GM23338 (cell line): ENCODE measurements at places on chromosomes 13 and 19. TPM values are rescaled to one million over a fixed set of nuclear protein-coding genes. Genes with fewer than 3 reads are reported as not detected.

GRCh38 chr13:40433577-40433976 is 232.9 kb downstream of the FOXO1 start:
- DNase-seq = no peak

- peak; percentile 44 for DNase-seq
Observed at GRCh38 chr19:3708207-3708931, at the start of gene TJP3. Gene TJP3, plus strand, starts transcription at chr19:3708384. Its CDS starts 20,049 bp downstream, at chr19:3728433.

DNA sequence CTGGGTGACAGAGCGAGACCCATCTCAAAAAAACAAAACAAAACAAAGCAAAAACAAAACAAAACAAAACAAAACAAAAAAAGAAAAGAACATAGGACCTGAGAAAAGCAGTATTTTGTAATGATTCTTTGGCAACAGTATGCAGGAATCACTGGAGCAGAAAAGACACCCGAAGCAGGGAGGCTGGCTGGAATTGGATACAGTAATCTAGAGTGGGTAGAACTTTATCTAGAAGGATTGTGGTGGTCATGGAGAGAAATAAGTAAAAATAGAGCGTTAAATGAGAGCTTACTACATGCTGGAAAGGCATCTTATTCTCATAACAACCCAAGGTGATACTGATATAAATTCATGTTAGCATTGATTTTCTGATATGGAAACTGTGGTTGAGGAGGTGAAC is 51.2 kb downstream of the KLF5 start:
- no peak for DNase-seq

DNA sequence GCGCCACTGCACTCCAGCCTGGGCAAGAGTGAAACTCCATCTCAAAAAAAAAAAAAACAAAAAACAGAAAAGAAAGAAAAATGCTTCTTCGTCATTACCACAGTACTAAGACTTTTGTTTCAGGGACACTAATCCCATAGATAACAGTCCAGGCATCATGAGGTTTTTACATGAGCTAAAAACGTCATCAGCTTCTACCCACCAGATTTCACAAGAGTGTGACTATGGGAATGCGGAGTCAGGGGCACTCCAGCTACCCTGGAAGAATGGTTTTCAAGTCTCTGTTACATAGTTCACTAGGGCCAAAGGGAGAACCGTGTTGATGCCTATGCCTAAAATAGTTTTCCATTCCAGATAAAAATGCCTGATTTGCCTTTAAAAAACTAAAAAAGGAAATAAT is 33.2 kb downstream of the RAB20 start:
- DNase-seq = no peak

- no peak for DNase-seq
Observed at GRCh38 chr13:56189978-56190377, 950.7 kb upstream of the PRR20A start.

DNA sequence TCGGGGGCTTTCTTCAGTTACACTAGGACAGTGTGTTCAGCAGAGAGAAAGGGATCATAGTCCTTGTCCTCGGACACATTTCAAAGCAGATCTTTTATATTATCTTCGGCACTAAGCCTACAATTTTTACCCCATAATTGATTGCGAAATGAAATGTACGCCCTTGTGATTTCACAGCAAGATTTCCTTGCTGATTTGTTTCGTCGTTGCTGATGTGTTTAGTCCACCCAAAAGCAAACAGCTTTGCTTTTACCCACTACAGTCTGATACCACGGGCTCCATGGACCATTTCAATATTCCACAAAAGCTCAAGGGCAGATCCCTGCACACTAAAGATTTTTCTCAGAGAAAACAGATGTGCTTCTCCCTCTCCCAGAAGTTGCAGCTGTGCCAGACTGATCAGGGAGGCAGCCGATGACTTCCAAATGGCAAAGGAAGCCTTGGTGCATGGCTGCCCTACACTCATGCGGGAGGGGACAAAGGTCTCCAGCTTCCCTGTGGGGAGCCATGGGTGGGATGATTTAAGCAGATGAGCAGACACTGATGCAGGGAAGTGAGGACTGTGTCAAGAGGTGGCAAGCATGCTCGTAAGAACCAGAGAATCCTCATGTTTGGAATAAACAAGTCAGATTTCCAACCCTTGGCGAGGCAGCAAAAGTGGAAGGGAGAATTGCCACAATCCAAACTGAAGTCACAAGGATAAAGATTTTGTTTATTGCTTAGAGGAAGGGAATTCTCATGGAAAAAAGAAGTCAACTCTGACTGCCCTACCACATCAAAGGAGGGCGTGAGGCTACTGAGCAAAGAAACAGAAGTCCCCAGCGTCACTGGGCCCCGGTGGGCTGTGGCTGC is 81.1 kb downstream of the STK24 start:
- no peak for DNase-seq

DNA sequence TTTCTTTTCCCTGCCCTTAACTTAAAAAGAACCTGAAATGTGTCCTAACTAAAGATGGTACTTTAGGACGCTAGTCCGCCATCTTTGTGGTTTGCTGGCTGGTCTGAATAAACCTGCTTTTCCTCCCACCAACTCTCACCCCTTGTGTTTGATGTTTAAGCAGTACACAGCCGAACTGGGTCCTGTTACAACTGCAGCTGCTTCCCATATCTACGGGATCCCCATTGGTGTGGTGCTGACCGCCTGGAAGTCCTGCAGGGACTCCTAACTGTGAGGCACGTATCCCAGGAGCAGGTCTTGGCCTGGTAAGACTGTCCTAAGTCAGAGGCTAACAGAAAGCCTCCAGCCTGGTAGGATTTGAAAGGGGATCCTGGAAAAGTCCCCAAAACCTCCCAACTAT is 40.9 kb upstream of the VSTM2B start:
- DNase-seq = no peak

KCNC3 gene
- polyA plus RNA-seq = 0.89 and 1.3 TPM in 2 replicates

ZNF541 gene
- polyA plus RNA-seq = 0.05 and 0.26 TPM in 2 replicates

CGB8 gene
- not detected in 2 replicates for polyA plus RNA-seq
